ENCODE measurements at places on chromosomes 6 and 20.

GRCh38 chr6:14795451-14795850 lies 450.4 kb upstream of the JARID2 start:
- DNase-seq: no peak

DNA sequence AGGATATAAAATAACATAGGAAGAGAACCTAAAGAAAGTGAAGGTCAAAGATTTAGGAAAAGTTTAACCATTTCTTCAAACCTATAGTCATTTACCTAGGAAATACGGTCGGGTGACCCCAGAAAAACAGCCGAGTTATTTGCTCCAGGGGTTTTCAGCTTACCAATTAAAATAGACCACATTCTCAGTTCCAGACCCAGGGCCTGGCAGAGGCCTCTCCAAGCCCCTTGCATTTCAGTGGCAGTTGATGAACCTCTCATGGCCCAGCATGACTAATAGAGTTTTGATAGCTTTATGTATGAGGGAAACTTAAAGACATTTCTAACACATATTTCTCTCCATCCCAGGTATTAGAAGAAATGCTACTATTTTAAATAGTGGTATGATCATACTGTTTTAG lies 113.5 kb downstream of the OGFRL1 start:
- DNase-seq: no peak

DNA sequence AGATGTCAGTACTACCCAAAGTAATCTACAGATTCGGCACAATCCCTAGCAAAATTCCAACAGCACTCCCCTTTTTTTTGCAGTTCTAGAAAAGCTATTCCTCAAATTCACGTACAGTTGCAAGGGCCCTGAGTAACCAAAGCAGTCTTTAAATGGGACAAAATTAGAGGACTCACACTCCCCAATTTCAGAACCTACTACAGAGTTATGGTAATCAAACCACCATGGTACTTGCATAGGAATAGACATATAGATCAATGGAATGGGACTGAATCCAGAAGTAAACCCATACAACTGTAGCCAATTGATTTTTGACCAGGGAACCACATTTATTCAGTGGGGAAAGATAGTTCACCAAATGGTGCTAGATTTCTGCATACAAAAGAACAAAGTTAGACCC lies 350.8 kb downstream of the CDKAL1 start:
- no peak for DNase-seq

DNA sequence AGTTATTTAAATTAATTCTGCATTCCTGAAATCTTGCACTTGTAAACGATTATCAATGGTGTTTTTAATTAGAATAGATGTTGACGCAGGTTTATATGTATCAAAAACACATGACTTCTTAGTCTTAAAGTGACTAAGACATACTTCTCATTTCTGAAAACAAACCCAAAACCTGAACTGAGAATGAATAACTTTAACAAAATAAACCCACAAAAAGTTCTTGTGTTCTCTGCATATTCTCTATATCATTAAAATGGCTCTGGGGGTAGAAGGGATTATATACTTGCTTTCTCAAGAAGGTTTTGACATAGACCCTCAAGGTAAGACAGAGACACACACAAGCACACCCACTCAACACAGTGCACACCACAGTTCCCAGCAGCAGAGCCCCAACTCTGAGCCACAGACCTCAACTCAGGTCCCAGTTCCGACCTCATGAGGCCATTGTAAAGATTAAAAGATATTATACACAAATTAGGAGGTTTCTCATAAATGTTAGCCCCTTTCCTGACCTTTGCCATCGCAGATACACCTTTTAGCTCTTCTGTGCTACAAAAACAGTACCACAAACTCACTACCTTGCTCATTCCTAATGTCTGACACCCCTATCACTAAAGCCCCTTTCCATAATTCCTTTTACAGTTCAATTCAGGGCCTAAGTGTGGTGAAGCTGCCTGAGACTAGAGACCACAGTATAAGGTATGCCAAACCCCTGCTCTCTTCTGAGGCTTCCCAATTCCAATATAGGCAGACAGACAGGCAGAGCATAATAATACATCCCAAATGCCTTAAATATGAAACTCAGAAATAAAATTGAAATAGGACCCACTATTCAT lies 267.8 kb downstream of the PTPRK start:
- DNase-seq: no peak

DNA sequence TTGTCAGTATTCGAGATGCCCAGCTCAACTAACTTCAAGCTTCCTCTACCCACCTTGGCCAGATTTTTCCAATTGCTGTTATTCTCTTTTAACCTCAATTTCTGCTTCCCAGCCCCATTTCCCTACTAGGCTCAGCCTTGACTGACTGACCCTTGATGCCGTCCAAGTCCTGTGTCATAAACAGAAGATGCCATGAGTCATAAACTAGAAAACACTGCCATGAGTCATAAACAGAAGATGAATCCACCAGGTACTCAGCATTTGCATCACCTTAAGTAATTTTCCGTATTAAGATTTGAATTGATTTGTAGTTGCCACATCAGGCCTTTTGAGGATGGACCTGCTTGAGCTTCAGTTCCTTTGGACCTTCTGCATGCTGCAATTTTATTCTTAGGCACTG lies 123.8 kb downstream of the FAM83B start:
- no peak for DNase-seq

DNA sequence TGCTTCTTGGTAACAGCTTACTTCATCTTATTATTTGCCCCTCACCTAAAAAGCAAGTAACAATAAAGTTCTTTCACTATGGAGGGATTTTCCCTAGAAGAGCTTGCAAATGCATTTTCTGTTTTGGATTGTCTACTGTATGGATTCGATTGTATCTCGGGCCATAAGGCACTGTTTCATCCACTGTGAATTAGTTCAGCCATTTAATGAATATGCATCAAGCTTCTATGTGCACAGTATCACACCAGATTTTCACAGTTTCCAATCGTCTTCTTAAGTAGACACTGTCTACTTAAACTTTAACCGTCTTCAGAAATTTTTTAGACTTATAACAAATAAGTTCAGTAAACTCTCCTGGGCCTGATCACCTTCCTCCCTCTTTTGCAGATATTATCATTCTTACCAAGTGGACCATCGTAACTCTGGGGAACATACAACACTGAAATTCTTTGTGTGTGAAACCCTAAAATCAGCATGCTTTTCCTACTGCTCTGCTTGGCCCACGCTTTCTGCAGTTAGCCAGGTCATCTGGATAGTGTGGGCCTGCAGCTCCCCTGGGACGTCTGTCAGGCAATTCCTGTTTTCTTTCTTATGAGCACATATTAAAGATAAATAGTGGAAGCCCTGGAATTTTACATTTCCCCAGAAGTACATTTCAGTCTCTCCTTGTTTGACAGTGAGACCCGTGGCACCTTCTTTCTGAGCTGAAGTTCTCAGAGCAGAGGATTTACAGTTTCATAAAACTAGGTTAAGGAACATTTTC lies 136.5 kb upstream of the PDE10A start:
- DNase-seq: no peak

- DNase-seq: no peak
Observed at GRCh38 chr6:6191909-6192308, 128.6 kb downstream of the F13A1 start.

DNA sequence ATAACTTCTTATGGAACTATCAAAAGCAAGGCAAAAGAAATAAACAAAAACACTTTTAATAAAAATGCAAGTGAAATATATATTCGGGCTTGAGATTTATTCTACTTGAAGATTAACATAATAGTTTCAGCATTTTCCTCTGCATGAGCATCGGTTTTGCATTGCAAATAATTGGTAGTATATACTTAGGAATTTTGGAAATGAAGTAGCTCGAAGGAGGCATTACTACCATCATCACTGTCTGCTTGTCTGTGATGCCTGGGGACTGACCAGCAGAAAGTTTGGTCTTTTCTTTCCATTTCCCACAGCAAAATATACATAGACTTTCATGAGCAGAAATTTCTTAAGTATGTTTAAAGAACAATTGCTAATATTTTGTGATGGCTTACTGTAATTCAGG lies 570.7 kb downstream of the HTR1B start:
- DNase-seq: no peak

- no peak for DNase-seq
Observed at GRCh38 chr20:51628533-51629398, 86.2 kb upstream of the NFATC2 start.

GRCh38 chr6:158053377-158054313 lies 72.0 kb downstream of the SYNJ2 start:
- no peak for DNase-seq

DNA sequence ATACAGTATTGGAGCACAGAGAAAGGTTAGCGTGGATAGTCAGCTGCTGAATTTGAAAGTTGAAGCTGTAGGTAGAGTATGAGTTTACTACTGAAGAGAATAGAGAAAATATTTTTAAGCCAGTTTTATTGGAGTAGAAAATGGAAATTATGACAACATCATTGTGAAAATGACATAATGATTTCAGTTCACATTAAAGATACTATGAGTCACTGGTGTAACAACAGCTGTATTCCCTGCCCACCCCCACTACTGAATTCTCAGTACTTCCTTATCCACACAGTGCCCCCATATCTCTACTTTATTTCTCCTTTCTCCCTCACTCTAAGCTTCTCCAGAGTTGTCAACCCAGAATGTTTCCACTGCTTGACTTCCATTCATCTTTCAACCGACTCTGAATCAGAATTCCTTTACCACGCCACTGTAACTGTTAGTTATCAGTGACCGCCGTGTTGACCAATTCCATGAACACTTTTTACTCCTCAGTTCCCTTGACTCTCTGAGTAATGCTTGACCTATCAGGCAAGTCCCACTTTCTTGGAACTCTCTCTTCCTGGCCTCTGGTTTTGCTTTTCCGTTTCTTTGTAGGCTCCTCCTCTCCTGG lies 139.6 kb downstream of the AIG1 start:
- no peak for DNase-seq

GRCh38 chr6:114467931-114468330 lies 125.1 kb upstream of the HS3ST5 start:
- no peak for DNase-seq

- no peak for DNase-seq
Observed at GRCh38 chr6:1230689-1231605, 81.0 kb upstream of the FOXQ1 start.

GRCh38 chr6:158548418-158549161 lies 11.3 kb upstream of the TMEM181 start:
- DNase-seq: no peak

DNA sequence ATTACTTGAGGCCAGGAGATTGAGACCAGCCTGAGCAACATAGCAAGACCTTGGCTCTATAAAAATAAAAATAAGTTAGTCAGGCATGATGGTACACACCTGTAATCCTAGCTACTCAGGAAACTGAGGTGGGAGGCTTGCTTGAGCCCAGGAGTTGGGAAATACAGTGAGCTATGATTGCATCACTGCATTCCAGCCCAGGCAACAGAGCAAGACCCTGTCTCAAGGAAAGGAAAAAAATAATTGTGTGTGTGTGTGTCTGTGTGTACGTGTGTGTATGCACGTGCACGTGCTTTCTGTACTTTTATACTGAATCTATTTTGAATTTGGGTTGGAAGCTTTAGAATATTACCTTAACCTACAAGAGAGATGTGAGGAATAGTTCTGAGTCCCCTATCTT lies 58.9 kb downstream of the KIZ start:
- DNase-seq: no peak

DNA sequence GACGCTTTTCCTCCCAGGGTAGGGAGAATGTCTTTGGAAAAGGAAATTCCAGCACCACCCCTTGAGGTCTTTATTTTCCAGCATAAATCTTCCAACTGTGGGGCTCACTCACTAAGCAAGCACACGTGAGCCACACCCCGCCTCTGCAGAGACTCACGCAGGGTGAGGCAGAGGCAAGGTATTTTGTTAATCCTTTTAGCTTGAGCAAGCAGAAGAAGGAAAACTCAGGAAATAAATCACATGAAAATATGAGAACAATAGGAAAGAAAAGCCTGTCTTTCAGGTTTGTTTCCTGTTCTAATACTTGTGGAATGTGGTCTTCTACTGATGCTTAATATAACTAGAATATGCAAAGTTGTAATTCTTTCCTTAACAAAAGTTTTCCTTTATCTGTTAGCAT lies 4.1 kb upstream of the PHACTR2 start:
- no peak for DNase-seq

DNA sequence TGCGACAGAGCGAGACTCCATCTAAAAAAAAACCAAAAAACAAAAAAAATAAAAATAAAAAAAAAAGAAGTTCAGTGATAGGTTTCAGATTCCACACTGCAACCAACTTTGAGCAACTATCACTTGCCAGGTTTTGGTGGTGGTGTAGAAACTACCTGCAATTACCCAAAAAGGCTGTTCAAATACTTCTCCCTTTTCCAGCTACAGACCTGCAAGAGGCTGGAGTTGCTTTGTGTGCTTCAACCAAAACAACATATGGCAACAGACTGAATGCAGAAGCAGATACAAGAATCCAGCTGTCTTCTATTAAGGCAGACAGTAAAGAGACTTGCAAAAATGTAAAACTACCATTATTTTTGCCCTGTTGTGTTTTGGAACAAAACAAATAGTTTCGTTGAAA lies 9.3 kb upstream of the BCAS1 start:
- no peak for DNase-seq

GRCh38 chr6:506508-506907 lies 115.0 kb downstream of the IRF4 start:
- DNase-seq: no peak

DNA sequence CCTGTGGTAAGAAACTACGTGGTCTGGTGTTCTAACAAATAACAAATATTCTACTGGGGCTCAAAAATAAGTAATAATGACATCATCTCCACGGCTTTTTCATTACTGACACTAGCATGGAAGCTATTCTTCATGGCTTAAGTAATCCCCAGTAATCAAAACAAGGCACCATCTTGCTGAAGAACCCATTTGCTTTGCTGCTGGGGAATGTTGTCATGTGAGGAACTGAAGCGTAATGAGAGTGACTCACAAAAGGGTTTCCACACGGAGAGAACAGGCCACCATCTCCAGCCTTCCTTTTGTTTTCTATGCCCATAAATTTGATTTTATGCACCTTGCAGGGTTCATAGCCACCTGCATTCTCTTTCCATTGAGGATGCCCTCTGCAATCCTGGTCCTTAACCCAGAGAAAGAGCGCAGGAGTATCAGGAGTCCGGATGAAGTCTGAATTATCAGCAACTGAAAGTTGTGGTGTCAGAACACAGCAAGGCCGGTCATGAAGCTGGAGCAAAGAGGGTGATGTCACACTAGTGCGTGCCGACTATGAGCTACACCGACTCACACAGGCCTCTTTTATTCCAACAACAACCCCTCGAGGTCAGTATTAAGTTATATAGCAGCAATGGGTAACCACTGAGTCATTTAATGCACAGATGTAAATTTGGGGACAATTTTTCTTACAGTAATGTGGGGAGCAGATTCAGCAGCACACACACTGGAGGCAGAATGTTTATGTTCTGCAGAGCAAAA lies 173.7 kb upstream of the SSTR4 start:
- no peak for DNase-seq
